ENCODE measurements at places on chromosomes 3 and 15. TPM values are rescaled to one million over a fixed set of nuclear protein-coding genes. Genes with fewer than 3 reads are reported as not detected.

DNA sequence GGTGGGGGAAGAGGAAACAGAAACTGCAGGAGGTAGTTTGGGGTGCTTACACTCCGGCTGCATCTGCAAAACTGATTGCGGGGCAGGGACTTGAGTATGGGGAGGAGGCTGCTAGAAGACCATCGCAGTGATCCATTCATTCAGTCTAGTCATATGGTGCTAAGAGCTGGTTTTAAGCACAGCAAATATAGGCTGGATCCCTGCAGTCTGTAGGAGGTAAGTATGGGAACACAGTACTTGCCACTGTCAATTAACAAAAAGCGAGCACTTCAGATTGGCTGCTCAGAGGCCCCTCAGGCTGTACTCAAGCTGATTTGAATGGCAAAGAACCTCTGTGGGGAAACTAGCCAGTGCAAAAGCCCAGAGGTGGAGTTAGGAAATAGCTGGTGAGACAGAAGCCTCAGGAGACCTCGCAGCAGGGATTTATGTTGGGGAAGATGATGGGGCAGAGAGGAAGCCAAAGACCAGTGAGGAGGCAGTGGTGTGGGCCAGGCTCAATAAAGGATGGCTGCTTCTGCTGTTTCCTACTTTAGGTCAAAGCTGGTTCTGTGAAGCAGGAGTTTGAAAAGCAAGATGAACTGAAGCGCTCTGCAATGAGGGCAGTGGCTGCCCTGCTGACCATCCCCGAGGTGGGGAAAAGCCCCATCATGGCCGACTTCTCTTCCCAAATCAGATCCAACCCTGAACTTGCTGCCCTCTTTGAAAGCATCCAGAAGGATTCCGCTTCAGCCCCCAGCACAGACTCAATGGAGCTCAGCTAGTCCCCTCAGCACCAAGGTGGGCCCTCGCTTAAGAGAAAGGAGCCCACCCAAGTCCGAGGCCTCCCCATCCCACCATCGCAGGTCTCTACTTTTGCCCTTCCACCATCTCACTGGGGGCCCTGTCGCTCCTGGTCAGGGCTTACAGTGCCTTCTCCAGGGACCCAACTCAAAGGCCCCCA is 7.9 kb downstream of the RPL32 start:
- H3K36me3 ChIP-seq, result peaks cover 36% of the 10 kb centered on the region
- DNase-seq, result no peak
- H3K27me3 ChIP-seq, result no peaks in the 10 kb centered on the region
- no peak overlapping the region for H3K4me3 ChIP-seq

- H3K36me3 ChIP-seq, result no peaks in the 10 kb centered on the region
- H3K4me3 ChIP-seq, result no peak overlapping the region
- H3K27ac ChIP-seq, result no peak overlapping the region
- no peaks in the 10 kb centered on the region for H3K4me1 ChIP-seq
- H3K27me3 ChIP-seq, result peaks cover 3% of the 10 kb centered on the region
Observed at GRCh38 chr3:120641696-120642246, 40.3 kb downstream of the HGD start.

DNA sequence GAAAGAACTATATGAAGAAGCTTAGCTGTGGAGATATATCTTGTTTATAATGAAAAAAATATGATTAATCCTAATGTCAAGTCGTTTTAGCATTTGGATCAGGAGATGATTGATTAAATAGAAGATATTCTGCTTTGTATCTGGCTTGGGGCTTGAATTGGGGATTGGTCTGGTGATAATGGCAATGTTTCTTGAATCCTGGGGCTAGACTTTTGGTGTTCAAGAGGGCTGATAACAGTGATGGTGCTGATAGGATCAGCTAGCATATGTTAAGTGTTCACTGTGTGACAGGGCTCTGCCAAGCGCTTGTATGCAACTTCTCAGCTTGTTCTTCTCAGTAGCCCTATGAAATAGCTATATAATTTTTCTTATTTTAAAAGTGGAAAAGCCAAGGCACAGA is 20.2 kb downstream of the CNOT10 start:
- H3K4me1 ChIP-seq, result no peaks in the 10 kb centered on the region
- H3K27me3 ChIP-seq, result no peaks in the 10 kb centered on the region
- no peak overlapping the region for H3K27ac ChIP-seq
- no peak for DNase-seq
- no peak overlapping the region for H3K4me3 ChIP-seq

The BMF gene
- total RNA-seq, result 7.8 TPM

DNA sequence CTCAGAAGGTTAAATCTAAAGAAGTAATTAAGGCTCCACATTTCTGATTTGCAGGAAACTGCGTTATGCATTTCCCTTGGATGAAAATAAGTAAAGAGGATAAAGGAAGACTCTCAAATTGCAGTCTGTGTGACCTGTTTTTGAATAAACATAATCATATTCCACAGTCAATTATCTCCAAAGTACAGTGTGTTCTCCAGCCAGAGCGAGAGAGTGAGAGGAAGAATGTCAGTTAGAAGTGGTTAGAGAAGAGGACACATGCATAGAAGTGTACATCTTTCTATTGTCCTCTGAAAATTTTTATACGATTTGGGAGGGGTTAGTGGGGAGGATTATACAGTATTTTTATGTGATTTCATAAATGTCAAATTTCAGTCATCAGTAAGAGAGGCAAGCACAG is 487.1 kb downstream of the LPP start:
- H3K27me3 ChIP-seq, result no peaks in the 10 kb centered on the region
- H3K4me3 ChIP-seq, result no peak overlapping the region
- no peak overlapping the region for H3K27ac ChIP-seq
- no peaks in the 10 kb centered on the region for H3K36me3 ChIP-seq

The MORC1 gene
- total RNA-seq, result not detected

- H3K27me3 ChIP-seq, result no peaks in the 10 kb centered on the region
- no peak overlapping the region for H3K4me3 ChIP-seq
- no peaks in the 10 kb centered on the region for H3K36me3 ChIP-seq
- peaks cover 7% of the 10 kb centered on the region for H3K4me1 ChIP-seq
- H3K27ac ChIP-seq, result no peak overlapping the region
Observed at GRCh38 chr3:170811928-170812591, 57.9 kb downstream of the RPL22L1 start.

The HYAL2 gene
- total RNA-seq, result 41.5 TPM

DNA sequence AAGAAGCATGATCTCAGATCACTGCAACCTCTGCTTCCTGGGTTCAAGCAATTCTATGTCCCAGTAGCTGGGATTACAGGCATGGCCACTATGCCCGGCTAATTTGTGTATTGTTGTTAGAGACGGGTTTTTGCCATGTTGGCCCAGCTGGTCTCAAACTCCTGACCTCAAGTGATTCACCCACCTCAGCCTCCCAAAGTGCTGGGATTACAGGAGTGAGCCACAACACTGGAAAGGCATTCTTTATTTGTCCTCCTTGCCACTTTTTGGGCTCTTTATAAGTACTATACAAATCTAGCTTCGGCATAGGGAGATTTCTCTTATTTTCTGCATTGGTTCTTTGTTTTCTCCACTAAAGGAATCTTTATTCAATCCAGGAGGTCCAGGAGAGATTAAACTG is 18.6 kb downstream of the CMTM8 start:
- H3K36me3 ChIP-seq, result no peaks in the 10 kb centered on the region
- H3K27me3 ChIP-seq, result no peaks in the 10 kb centered on the region
- no peak overlapping the region for H3K27ac ChIP-seq
- H3K4me1 ChIP-seq, result no peaks in the 10 kb centered on the region
- H3K4me3 ChIP-seq, result no peak overlapping the region

The VIPR1 gene
- total RNA-seq, result 0.41 TPM

GRCh38 chr15:72451224-72451623 is 22.9 kb upstream of the ARIH1 start:
- H3K36me3 ChIP-seq, result no peaks in the 10 kb centered on the region
- no peaks in the 10 kb centered on the region for H3K27me3 ChIP-seq
- no peak for DNase-seq
- H3K4me1 ChIP-seq, result no peaks in the 10 kb centered on the region
